Activated CD4-positive, alpha-beta T cell treated with anti-CD3 and anti-CD28 coated beads, Interleukin-2, amount 10 ng/mL, durations not matched to agents 24 days and 14 days (primary cell): ENCODE measurements at places on chromosomes 12 and 14. TPM values are rescaled to one million over a fixed set of nuclear protein-coding genes. Genes with fewer than 3 reads are reported as not detected.

DNA sequence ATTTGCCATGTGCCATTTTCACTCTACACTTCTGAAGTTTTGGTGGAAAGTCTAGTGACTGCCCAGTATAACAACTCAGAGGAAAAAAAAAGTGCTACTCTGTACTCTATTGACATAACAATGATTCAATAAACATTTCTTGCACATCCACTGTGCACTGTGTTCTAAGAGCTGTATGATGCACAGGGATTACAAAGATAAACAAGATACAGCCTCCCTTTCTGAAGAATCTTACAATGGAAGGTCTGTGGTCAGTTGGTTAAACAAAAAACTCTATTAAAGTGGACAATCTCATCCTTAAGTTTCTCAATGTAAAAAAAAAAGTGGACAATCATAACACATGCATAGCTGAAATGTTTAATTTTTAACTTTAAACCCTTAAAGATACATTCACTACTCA lies 105.7 kb upstream of the RASSF8 start:
- no peak for DNase-seq

DNA sequence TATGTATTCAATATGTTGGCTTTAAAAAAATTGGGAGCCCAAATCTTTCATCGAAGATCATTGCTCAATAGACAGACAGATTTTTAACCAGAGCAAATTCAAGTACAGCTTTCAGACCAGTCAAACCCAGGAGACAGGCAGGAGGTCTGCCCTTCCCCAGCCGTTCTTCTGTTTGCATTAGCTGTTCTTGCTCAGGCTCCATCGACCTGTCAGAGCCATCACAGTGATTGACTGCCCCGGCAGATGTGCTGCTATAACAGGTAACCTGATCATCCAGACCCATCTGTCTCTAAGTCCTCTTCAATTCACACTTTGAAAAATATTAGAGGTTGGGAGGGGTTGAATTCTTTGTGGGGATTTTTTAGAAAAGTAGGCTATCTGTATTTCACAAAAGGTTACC lies 453.5 kb downstream of the FOXG1 start:
- no peak for DNase-seq

- no peak for DNase-seq
Measured at GRCh38 chr14:67276131-67276530, 34.9 kb downstream of the PALS1 start.

DNA sequence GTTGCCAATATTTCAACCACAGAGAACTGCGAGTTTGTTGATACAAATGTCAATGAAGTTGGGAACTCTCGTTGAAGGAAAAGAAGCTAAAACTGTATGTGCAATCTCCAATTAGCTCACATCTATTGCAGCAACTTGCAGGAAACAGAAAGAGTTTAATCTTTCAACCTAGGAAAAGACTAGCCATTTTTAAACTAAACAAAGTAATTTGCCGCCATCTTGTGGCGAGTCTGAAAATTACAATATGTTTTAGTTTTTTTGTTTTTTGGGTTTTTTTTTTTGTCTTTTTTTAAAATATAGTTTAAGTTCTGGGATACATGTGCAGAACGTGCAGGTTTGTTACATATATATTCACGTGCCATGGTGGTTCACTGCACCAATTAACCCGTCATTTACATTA lies 131.2 kb upstream of the FOXG1 start:
- peak; percentile 55 for DNase-seq

Gene SSTR1
- not detected in 2 replicates for total RNA-seq

Gene TGM1
- total RNA-seq: 5.1 and 6.2 TPM in 2 replicates

Gene SLC5A8
- total RNA-seq: not detected in 2 replicates

GRCh38 chr14:37584211-37585100 lies 10.6 kb downstream of the FOXA1 start:
- DNase-seq: no peak

Gene ADSS1
- total RNA-seq: 0.96 and 1.4 TPM in 2 replicates

GRCh38 chr14:33958605-33959226 lies 7.8 kb upstream of the EGLN3 start:
- no peak for DNase-seq

GRCh38 chr12:57793920-57794319 lies 11.3 kb downstream of the TSFM start:
- DNase-seq: no peak

DNA sequence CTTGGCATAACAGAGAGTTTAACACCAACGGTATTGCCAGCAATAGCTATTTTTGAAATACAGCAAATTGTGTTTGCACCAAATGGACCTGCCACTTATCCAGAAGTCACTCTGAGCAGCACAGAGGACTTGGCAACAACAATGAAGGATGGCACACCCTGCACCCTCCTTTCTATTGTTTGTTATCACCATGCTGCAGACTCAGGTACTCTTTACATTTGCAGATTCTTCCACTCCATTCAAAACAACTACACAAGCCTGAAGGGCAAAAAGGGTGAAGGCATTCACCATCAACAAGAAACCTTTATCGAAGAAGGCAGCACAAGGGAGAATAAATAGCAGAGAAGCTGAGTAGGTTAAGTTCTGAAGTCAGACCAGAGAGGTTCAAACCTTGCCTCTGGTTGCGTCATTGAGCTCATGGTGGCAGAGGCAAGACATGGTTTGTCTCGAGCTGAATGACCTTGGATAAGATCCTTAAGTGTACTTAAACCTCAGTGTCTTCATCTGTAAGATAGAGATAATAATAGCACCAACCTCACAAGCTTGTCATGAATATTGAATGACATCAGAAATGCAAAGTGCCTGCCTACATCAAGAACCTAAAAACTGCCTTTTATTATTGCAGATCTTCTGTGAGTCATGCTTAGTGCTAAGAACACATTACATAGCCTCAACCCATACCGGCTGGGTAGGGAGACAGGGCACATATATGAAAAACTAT lies 1.4 kb upstream of the ACSM4 start:
- no peak for DNase-seq

DNA sequence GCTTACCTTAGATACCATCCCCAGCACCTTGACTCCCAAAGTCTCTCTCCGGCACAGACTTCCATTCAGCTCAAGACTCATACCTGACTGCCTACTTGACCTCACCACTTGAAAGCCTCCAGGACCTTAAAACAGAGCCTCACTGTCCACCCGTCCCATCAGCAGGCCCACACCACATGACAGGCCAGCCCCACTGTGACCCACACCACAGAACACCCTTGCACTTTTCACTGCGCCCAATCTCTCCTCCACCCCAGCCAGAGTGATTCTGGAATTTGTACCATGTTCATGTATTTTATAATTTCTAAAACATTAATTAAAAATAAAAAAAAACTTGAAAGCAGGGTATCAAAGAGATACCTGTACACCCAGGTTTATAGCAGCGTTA lies 28.0 kb upstream of the PLEKHG6 start:
- DNase-seq: no peak

DNA sequence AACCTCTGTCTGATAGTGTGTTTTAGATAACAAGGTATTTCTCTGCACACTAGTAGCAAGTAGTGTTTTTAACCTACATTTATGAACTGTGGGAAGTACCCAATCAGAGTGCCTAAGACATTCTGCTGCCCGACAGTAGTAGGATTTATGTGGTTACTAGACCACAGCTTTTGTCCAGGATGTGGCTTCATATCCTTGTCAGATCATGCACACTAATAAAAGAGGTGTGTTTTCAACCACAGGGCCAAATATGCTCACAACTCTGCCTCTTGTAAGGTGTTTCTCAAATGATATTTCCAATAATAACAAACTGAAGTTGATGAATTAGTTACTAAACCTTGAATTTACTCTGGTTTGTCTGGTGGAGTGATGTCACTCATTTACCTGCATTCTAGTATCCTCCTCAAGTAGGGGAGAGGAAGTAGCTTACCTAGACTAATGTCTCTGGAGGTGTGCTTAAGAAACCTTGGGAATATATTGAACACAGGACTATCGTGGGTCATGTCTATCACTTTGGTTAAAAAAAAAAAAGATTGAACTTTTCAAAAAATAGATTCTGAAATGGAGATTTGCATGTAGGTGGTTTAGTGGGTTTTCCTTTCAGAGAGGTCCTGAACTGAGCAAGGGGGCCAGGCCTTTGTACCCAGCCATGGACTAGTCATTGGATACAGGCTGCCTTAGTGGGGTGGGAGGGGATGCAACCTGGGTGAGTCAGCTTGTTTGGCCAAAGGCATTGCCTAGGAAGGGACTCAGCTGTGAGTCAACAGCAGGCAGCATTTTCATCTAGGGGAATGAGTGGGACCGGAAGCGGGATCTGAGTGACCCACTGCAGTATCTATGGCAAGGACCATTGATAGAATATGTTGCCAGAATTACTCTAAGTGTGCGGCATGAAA lies 14.1 kb downstream of the FBXW8 start:
- DNase-seq: peak; percentile 91

Gene CLEC12A
- total RNA-seq: 0.28 TPM in 1 of 2 replicates, not detected in the other

- no peak for DNase-seq
Measured at GRCh38 chr14:28142400-28143015, 624.1 kb upstream of the FOXG1 start.

DNA sequence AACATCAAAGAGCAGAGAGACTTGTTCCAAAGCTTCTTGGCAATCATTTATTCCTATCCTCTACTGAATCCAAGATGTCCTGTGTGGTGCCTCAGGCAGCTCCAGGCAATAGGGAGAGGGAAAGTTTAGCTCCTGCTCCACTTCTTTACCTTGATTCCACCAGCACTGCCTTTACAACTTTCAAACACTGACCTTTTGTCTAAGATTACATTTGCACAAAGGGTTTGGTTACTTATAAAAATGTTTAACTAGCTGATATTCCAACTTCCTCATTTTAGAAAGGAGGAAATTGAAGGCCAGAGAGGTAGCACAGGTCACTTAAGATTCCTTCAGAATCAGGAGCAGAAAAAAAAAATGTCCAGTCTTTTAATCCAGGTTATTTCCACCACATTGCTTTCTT lies 192.7 kb downstream of the BTG1 start:
- no peak for DNase-seq

Gene VIPAS39
- 17.7 and 18.5 TPM in 2 replicates for total RNA-seq

- peak; percentile 46 for DNase-seq
Measured at GRCh38 chr14:105978618-105979295, 452.4 kb downstream of the TMEM121 start.

Gene GALC
- 7.3 and 9.3 TPM in 2 replicates for total RNA-seq

- DNase-seq: peak; percentile 73
Measured at GRCh38 chr14:54901380-54902142, 1.1 kb downstream of the GCH1 start.

Gene ACOT4
- total RNA-seq: 1.3 and 1.4 TPM in 2 replicates

Gene CFAP251
- total RNA-seq: 0.85 and 1.1 TPM in 2 replicates

DNA sequence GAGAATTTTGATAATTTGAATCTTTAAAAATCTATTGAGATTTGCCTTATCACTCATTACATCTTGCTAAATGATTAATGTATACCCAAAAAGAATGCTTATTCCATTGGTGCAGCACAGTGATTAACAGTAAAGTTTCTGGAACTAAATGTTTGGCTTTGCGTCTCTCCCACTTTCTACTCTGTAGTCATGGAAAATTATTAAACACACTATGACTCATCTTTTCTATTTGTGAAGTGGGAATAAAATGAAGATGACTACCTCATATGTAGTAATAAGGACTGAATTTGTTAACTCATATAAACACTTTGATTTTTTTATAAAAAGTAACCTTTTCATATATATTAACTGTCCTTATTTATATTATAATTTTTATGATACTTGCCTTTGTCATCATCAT lies 118.1 kb downstream of the RERGL start:
- DNase-seq: no peak

- DNase-seq: no peak
Measured at GRCh38 chr12:8603856-8604255, 8.8 kb downstream of the AICDA start.

Gene GRIP1
- 0.26 and 0.40 TPM in 2 replicates for total RNA-seq

GRCh38 chr12:15230751-15231150 lies 9.5 kb upstream of the RERG start:
- DNase-seq: no peak

- DNase-seq: no peak
Measured at GRCh38 chr12:94788298-94788697, 137.9 kb upstream of the TMCC3 start.
